NCI-H1048 (cell line): ENCODE measurements at places on chromosomes 3 and 15.

DNA sequence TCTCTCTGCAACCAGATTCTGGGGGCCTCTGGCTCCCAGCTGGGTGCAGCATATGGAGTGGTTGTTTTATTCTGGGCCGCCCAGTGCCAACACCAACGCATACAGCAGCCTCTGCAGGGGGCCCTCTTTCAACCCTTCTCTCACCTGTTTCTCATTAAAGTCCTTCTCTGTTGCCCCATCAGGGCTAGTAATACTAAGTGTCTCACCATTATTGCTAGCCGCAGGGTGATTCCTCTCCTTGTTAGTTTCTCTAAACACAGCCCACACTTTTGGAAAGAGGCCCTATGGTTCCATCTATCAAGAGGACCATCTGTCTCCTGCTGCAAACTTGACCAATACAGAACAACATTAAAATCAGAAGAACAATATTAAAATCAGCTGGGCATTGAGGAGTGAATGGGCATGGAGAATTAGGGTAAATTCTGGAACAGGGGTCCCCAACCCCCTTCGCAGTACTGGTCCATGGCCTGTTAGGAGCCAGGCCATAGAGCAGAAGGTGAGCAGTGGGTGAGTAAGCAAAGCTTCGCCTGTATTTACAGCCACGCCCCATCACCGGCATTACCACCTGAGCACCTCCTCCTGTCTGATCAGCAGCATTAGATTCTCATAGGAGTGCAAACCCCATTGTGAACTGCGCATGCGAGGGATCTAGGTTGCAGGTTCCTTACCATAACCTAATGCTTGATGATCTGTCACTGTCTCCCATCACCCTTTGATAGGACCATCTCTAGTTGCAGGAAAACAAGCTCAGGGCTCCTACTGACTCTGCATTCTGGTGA is 36.5 kb downstream of the ALS2CL start:
- no peak for DNase-seq

GRCh38 chr3:122967765-122968164 is 59.8 kb downstream of the SEMA5B start:
- no peak for DNase-seq

- no peak for DNase-seq
These were observed 69.8 kb downstream of the FGF7 start for GRCh38 chr15:49492830-49493229.

DNA sequence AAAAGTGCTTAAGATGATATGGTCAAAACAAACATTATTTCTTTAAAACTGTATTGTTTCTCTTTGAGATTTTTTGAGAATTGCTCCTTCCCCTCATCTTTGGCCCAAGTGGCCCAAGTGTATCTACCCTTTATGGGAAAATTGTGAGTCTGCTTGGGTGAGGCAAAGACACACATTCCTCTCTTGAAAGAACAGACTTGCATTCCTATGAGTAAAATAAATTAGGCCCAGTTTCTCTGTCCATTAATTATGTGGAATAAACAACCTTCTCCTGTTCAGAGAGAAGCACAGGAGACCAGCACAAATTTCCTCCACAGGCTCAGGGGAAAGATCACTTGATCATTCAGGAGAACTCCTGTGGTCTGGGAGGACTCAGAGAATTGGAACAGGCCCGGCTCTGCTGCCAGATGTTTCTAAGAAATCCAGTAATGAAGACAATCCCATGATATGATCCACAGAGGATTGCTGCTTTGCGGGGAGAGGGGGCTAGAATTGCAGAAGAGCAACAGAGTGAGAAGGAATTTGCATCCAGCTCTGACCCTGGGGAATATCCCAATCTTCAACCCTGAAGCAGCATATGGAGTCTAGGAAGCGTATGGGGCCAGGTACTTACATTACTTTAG is 53.8 kb upstream of the BOC start:
- no peak for DNase-seq

- no peak for DNase-seq
These were observed 42.9 kb downstream of the ATP13A3 start for GRCh38 chr3:194443901-194444300.

DNA sequence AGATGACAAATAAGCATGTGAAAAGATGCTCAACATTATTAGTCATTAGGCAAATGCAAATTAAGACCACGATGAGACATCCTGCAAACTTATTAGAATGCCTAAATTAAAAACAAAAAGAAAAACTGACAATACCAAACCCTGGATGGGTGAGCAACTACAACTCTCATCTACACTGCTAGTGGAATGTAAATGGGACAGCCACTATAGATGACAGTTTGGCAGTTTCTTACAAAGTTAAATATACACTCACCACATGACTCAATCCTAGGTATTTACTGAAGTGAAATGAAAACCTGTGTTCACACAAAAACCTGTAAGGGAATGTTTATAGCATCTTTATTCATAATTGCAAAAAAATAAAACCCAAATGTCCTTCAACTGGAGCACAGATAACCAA is 74.7 kb downstream of the NPTN start:
- DNase-seq: no peak

- no peak for DNase-seq
These were observed 211.6 kb downstream of the TNIK start for GRCh38 chr3:171248426-171249111.
